ENCODE measurements at places on chromosomes 5 and 9.

- DNase-seq: no peak
Observed at GRCh38 chr9:117412841-117413240, 2.0 kb downstream of the ASTN2 start.

DNA sequence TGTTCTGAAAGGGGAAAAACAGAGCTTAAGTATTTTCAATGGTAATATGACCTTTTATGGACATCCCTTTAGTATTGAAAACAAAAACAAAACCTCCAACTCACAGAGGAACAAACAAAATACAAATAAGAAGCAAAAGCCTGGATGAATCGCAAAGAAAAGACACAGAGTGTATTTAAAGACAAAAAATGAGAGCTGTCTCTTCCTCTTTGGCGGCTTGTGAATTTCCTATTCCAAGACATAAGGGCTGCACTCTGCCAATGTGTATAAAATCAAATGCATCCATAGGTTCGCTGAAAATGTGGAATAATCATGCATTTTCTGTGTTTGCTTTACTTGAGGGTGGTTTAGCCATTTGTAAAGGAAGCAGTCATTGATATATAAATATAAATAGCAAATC is 739.3 kb upstream of the ZNF608 start:
- DNase-seq: no peak

DNA sequence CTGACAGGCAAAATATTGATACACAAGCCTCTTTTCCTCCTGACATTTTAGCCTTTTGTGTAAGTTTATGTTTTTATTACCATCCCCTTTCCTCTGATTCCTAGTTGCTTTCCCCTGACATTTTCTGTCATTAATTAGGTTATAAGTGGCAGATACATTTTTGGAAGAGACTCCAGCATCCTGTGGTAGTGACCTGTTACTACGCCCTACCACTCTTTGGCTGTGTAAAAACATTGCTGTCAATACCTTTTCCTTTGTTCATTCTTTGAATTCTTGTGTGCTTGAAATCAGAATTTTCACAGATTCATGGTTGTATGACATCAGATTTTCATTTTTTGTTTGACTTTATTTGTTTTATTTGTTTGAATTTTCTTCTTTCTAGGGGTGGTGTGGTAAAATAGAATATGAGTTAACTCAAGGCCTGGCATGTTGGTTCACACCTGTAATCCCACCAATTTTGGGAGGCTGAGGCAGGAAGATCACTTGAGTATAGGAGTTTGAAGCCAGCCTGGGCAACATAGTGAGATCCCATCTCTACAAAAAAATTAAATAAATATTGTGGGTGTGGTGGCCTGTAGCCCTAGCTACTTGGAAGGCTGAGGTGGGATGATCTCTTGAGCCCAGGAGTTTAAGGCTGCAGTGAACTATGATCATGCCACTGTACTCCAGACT is 43.4 kb downstream of the UBE2R2 start:
- DNase-seq: no peak

DNA sequence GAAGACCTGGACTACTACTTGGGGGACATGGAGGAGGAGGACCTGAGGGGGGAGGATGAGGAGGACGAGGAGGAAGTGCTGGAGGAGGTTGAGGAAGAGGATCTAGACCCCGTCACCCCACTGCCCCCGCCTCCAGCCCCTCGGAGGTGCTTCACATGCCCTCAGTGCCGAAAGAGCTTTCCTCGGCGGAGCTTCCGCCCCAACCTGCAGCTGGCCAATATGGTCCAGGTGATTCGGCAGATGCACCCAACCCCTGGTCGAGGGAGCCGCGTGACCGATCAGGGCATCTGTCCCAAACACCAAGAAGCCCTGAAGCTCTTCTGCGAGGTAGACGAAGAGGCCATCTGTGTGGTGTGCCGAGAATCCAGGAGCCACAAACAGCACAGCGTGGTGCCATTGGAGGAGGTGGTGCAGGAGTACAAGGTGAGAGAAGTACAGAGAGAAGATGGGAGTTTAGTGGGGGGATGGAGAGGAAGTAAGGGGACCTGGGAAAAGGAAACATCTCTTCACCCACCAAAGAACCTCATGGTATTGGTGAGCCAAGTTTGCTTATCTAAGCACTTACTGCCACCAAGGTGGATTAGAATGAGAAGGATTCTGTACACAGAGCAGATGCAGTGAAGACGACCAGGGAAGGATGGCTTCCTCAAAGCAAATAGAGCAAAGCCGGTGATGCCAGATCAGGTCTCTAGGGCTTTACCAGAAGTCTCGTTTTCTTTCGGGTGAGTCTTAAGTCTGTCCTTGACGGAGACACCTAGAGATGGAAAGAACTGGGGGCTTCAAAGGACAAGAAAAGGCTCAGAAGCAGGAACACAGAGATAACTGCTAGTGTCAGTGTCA is 1.5 kb downstream of the TRIM41 start:
- DNase-seq: no peak

DNA sequence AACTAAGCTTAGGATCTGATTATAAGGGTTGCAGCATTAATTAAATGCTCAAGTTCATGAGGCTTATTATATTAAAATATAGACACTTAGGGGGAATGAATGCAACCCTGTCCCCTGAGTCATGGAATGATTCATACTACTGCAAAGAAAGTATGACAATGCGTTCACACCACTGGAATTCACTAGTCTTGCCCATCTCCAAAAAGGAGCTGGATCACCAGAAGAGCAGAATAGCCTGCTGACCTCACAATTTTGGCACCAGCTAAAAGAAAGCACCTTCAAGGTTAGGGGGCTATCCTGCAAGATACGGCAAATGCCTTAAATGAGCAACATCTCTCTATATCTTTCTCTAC is 32.0 kb upstream of the TMED7 start:
- DNase-seq: no peak

DNA sequence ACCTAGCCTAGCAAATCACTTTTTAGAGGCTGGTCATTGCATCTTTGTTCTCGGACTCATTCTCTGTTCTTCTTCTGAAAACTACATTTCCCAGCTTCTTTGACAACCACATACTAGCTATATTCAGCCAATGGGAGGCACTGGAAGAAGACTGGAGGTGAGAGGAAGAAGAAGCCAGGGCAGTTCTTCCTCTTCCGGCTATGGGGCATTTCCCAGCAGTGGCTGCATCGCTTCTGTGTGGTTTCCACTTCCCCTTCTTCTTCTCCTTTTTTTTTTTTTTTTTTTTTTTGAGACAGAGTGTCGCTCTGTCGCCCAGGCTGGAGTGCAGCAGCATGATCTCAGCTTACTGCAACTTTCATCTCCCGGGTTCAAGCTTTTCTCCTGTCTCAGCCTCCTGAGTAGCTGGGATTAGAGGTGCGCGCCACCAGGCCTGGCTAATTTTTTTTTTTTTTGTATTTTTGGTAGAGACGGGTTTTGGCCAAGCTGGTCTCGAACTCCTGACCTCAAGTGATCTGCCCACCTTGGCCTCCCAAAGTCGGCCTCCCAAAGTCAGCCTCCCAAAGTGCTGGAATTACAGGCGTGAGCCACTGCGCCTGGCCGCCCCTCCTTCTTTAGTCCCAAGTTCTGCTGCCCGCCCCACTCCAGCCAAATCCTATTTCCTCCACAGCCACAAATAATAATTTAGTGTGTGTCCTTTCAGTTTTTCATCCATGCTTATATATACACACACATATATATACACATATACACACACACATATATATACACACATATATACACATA is 6.9 kb upstream of the UBAP1 start:
- no peak for DNase-seq

- no peak for DNase-seq
Observed at GRCh38 chr5:153796527-153796926, 242.2 kb downstream of the FAM114A2 start.

DNA sequence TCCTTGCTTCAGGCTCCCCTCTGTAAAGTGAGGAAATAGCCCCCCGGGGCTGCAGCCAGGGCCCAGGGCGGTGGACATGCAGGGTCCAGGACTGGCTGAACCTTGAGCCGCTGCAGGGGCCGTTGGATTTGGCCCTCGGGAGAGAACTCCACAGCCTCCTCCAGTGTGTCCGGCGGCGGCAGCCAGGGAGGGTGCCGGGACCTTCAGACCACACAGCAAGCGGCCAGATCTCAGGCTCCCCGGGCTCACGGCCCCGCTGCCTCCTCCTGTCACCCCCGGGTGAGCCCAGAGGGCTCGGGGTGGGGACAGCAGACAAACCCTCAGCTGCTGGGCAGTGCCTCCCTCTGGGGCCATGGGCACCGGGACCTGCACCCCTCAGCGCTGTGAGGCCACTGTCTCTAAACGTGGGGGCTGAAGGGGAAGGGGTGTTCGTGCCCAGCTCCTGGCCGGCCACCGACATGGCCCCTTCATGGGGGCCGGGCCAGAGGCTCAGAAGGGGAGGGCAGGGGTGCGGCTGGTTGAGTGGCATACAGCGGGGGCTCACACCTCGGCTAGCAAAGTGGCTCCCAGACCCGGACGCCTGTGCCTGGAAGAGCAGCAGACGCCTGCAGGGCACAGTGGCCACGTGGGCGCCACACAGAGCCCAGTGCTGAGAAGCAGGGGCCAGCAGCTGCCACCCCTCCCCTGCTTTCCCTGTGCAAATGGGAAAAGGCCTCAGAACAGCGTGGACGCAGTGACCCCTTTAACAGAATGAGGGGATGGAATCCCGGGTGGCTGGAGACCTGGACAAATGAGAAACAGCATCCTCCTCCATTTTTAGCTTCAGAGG is 19.7 kb downstream of the SLC9A3 start:
- no peak for DNase-seq

DNA sequence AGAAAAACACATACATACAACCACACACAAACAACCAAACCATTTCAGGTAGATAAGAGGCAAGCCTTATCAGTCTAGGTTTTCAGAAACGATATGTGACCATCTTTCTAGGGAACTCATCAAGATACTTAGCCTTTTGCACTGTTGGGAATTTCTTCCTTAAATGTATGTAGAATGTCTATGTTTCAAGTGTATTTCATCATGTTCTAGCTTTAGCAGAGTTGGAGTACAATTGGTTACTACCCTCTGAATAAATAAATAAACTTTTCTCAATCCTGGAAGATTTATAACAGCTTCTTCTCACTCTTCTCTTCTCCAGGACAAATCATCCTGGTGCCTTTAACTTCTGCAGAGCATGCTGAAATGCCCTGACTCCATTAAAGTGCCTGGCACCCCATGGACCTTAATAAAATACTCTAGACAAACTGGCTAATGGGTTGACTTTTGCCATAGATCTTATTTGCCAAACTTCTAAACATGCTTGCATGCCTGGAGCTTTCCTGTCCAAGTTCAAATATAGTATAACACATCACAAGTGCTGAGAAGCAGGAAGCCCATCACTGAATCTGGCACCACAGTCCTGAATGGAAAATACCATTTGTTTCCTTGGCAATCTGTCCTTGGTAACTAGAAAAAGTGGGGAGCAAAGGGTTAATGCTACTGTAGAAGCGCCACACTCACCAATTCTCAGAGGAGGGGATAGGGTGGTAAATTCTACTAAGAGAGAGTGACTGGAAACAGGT is 33.1 kb upstream of the ZNF462 start:
- no peak for DNase-seq

GRCh38 chr9:112174222-112174964 is 704 bp downstream of the SUSD1 start:
- no peak for DNase-seq

GRCh38 chr5:149604321-149604720 is 23.0 kb downstream of the ARHGEF37 start:
- no peak for DNase-seq

DNA sequence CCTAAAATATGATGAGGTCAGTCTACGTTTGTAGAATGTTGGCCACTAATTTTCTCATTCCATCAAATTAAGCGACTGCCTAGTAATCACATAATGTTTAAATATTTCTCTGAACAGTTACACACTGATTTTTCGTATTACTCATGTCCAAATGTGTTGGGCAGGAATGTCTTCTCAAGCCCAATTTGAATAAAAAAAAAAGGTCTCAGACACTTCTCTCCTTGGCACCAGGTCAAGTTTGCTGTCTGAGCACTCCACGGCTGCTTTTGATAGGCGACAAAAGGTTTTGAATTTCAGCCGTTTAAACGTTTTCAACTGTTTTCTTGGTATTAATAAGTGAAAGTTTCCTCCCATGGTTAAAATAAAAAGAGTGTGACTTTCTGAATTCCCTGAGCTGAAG is 542.1 kb downstream of the IRX1 start:
- no peak for DNase-seq

- DNase-seq: no peak
Observed at GRCh38 chr5:55633574-55634208, 78.4 kb downstream of the SLC38A9 start.

DNA sequence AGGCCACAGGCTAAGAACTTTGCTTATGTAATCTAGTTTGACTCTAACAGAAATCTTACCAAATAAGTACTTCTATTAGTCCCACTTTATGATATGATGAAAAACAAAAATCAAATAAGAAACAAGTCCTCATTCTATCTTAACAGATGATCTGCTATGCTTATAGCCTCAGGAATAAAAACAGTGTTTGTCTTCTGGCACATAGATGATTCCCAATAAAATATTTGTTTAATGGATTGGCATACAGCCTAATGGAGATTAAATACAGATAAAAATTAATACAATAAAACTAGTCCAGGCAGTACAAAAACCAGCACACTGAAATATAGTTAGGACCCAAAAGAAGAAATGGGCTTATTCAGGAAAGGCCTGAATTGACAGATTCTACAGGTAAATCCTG is 971.4 kb upstream of the WWC1 start:
- DNase-seq: no peak

DNA sequence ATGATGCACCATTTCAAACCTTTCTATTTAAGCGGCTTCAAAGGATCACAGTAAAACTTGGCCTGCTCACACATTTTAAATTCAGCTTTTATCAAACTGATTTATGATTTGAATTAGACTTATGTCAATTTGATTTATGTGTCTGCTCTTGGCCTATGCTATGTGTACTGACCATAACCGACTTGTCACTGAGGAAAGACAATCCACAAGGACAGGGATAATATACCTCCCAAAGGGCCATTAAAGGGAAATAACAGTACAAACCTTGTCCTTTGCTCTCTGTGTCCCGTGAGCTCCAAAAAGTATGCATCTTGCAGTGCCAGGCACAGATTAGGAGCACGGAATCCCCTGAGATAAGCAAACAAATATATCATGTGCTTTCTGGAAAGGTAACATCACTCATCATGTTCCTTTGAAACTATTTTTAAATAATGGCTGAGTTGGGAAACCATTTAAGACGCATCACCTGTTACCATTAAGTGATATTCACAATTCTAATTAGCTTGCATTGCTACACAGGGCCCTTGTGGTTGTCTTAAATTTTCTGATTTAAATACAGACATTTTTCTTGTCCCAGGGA is 31.9 kb upstream of the FTMT start:
- DNase-seq: no peak

DNA sequence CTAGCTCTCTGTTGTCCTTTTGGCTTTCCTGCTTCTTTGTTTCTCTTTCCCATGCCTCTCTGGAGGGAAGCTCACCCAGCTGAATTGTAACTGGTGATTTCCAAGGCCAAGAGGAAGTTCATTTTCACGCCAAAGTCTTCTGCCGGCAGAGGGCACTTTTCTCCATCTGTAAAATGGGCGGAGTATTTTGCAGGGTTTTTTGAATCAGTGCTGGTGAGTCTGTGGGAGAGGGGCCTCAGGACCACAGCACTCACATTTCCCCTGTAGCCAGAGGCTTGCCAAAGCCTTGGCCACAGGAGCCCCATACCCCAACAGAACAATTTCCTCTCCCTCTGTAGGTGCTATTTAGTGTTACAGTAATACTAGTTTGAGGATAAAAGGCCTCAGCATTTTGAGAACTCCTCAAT is 42.3 kb upstream of the MATR3 start:
- DNase-seq: no peak
